ENCODE measurements at places on chromosomes 7 and 10.
A peak's percentile ranks its signal among the peaks of the same experiment; 100 is the strongest.

- DNase-seq = no peak
These were observed 45.1 kb upstream of the INHBA start for GRCh38 chr7:41747961-41748360.

- DNase-seq = no peak
These were observed 209.5 kb upstream of the ZMIZ1 start for GRCh38 chr10:78859266-78859665.

DNA sequence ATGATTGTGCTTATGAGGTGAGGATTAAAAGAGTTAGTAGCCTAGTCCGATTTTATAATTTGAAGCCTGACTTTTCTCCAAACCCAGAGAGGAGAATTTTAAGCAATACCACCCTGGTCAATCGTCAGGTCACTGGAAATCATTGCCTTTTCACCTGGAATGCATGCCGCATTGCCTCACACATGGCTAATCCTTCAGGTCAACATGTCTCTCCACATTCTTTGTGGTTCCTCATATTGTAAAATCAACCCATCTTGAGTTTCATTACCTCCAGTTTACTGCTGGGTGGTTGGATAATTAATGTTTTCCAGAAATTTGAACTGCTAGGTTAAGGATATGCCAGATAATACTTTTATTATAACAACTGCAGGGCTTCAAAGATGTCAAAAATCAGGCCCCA, 55.6 kb upstream of the SEMA3E start:
- DNase-seq = no peak

GRCh38 chr10:132099389-132100090, 33.8 kb downstream of the JAKMIP3 start:
- no peak for DNase-seq

- no peak for DNase-seq
These were observed 436.2 kb upstream of the GALNT17 start for GRCh38 chr7:70695795-70696083.

DNA sequence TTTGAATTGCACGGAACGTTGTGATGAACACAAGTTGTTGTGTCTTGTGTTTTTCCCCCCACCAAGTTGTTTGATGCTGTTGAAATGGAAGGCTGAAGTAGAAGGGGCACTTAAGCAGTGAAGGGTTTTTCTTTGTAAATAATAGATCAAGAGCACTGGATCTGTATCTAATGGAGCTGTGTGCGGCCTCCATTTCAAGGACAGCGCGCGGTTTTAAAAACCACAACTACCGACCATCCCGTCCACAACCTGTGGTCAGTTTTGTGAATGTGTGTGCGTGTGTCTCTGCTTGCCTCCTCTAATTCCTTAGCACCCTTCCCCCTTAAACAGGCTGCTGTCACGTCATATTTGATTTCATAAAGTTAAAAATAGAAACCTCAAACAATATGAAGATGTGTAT, 165.5 kb downstream of the TCF7L2 start:
- no peak for DNase-seq

DNA sequence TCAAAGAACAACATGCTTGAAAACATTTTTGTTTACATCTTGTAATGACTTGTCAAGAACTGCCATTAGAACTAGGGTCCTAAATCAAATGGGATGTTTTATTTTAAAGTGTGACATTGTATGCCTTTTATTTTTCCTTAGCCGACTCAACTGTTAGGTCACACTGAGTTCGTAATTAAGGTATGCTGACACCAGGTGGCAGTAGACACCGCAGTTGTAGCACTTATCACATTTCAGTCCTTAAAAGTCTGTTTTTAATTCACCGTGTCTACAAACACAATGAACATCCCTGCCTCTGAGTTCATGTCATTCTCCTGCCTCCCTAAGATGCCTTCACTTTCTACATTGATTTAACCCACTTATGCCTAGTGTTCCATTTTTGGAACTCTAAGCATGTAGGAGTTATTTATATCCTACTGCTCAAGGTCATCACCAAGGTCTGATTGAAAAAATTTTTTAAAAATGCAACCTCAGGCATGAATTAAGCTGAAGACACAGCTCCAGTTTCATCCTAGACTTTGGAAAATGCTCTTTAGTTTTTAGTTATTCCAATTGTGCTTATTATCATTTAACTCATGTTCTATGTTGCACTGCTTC, 186.1 kb downstream of the BMPER start:
- no peak for DNase-seq

DNA sequence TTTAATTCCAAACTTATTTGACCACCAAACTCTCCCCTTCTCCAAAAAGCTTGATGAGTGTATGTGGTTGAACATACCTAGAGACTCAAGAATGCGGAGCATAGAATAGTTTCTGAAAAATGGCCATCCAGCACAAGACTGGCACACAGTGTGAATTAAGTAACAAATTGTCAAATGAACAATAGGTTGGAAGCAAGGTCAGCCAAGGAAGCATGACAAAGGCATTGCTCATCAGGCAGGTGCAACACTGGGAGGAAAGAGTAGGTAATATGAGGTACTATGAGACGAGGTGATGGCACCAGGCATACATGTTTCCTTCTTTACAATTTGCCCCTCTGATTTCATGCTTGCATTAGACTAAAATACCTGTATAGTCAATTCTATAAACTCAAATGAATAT, 73.7 kb downstream of the DKK1 start:
- peak; percentile 50 for DNase-seq

DNA sequence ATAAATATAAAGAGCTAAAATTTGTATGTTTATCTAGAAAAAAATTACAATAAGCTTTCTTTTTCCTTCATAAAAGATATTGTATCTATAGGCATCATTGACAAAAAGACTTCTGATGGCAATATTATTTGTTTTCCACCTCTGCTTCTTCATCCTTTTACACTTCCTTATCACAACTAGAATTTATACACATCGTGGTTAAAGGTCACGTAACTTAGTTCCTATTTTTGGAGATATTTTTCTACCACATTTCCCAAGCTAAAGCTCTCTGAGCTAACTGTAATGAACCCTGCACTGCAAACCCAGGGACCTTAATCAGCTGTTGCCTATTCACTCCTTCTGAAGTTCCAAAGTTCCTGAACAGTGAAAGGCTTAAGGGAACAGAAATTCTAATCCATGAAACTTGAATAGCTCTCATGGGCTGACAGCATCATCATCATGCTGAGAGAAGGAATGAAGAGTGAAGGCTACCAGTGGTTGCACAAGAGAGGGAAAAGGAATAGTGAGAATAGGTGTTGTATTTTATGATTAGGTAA, 106.1 kb upstream of the SLC13A1 start:
- DNase-seq = no peak

DNA sequence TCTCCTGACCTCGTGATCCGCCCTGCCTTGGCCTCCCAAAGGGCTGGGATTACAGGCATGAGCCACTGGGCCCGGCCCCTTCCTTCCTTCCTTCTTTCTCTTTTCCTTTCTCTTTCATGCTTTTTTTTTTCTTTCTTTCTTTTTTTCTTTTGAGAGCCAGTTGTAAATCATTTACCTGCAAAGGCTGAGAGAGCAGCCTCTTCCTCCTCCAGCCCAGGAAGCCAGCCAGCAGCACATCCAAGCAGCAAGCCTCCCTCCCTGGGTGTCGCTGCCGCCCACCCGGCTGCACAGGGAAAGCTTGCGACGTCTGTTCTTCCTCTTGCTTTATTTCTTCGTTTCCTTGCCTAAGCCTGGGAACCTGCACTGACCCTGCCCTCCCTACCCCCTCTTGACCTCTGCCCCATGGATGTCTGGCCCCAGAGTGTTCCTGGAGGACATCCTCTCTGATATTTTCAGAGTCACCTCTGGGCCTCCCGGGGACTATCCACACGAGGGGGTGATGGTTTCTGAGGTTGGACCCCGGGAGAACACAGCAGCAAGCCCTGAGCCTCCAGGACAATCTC, 62.8 kb upstream of the MYL10 start:
- no peak for DNase-seq
